ENCODE measurements at places on chromosomes 2 and 18.

GRCh38 chr2:171763602-171764001 is 76.3 kb downstream of the DYNC1I2 start:
- DNase-seq: no peak

DNA sequence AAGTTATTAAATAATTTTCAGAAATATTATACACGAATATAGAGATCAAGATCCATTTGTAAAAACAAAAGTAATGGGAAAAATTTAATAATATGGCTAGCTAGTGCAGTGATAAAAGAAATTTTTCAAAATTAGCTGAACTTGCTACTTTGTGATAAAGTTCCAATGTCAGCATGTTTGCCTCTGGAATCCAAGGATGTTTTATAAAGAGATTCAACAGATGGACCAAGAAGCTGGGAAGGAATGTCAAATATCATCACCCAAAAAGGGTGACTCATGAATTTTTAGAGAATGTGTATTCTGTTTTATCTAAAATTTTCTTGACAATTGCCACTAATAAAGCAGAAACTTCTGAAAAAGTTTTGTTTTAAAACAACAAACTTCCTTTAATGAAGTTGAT is 95.3 kb downstream of the FSIP2 start:
- DNase-seq: no peak

- DNase-seq: peak; percentile 86
Observed at GRCh38 chr2:12507295-12507694, 209.4 kb upstream of the TRIB2 start.

GRCh38 chr18:79637921-79638909 is 41.4 kb upstream of the CTDP1 start:
- no peak for DNase-seq

- no peak for DNase-seq
Observed at GRCh38 chr18:32060026-32060425, 31.6 kb upstream of the RNF138 start.

- no peak for DNase-seq
Observed at GRCh38 chr2:27435628-27436027, 6.6 kb upstream of the KRTCAP3 start.

DNA sequence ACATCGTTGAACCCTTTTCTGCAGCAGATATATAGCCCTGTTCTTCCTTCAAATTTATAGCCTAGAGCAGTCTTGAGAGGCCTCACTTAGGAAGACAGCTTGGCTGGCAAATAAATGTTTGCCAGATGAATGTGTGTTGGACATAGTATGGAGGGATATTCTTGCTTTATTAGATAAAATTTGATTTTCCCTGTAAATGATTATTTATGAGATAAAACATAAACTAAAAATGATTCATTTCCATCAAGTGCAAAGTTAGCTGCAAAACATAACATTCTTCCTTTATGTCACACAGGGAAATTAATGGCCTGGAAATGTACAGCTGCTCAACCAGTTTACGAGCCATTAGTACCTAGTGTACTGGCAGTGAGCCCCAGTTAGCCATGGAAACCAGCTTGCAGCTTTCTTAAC is 82.5 kb downstream of the LIMS1 start:
- DNase-seq: no peak

DNA sequence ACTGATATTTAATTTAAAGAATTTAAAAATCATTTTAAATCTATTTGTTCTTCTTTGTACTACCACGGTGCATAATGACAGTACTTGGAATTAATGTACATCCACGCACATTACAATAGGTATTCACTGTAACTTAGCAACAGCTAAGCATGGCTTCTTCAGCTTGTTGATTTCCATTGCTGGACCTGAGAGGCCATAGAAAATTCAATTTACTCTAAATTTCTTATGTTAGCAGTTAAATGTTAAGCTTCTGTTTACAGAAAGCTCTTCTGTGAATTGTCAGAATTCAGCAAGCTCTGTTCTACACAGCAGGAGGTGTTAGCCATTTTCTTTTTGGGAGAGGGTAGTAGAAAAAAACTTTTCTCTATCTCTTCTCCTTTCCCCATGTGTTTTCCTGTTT is 1149.3 kb upstream of the CDH2 start:
- no peak for DNase-seq

GRCh38 chr2:66430505-66431273 is 4.2 kb upstream of the MEIS1 start:
- no peak for DNase-seq

DNA sequence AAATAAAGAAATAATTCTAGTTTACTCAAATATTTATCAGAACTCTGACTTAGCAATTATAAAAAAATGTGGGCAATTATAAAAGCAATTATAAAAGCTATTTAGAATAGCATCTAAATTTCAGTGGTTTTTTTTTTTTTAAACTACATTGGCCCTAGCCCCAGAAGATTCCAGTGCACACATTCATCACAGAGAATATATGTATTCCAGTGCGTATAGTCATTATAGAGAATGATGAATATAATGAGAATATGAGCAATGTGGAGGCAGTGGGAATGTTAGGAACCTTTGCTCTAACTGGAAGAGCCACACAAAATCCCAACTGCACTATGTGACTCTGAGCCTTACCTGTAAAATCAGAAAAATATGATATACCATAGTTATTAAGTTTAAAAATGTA is 10.5 kb downstream of the MAP3K2 start:
- DNase-seq: no peak

- DNase-seq: no peak
Observed at GRCh38 chr2:171310889-171311288, 122.9 kb downstream of the METTL8 start.

- DNase-seq: no peak
Observed at GRCh38 chr18:77366720-77367641, 117.3 kb downstream of the GALR1 start.

DNA sequence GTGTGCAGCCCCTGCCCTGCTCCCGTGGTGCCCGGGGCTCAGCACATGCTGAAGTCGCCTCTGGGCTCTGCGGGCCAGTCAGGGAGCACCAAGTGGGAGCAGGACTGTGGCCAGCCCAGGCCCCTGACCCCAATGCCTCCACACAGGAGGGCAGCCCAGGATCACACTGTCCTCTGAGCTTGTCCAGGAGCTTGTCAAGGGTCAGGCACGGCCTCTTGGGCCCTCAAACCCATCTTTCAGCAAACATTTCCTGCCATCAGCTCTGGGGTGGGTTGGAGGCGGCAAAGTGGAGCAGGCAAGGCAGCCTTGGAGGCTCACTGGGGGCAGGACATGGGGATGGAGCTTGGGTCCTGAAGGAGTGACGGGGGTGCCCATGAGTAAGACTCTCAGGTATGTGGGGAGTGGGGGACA is 10.3 kb downstream of the SNED1 start:
- DNase-seq: no peak

DNA sequence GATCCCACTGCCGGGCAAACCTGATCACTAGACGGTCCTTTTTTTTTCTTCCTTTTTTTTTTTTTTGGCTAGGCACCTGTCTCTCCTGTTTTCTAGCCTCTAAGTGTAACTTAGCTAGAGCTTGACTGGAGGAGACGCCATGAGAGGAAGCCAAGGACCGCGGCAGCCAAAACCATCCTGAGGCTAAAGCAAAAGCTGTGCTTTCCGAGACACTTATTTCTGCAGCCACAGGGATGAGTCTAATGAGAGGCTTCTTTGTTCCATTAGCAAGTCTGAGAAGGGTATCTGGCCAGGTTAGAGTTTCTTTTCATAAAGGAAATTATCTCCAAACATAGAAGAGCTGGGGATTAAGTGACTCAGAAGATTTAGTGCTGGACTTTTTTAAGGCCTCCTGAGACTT is 7.3 kb upstream of the CXCR4 start:
- no peak for DNase-seq

DNA sequence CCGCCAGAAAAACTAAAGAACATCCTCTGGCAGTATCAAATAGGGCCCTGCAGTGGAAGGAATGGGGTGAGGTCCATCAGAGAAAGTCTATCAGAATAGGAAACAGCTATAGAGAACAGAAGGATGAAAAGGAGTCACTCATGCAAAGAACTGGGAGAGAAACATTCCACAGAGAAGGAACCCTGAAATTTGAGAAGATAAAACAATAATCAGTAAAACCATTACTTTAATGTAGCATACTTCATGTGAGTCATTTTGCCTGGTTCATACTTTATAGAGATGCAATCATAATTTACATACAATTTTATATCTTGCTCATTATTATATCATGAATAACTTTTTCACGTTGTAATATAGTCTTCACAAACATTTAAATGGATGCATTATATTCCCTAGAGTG is 402.2 kb downstream of the NCKAP5 start:
- DNase-seq: no peak

DNA sequence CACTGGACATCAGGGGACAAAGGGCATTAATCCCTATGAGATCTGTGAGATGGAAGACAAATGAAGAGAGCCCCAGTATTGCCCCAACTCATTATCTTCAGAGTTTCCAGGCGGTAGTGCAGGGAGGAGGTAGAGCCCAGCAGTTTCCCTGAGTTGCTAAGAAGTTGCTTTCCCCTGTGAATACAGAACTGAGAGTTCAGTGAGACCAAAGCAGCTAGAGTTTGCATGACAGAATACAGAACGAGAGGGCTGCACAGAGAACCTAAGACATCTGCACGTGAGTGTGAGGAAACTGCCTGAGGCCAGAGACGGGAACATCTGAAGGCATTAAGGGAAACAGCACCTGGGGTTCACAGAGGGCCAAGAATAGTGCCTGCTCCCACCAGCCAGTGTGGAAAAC is 18.1 kb upstream of the PGAP1 start:
- no peak for DNase-seq

GRCh38 chr2:60079562-60079961 is 473.9 kb downstream of the BCL11A start:
- no peak for DNase-seq

GRCh38 chr2:102581911-102582310 is 37.4 kb upstream of the SLC9A2 start:
- no peak for DNase-seq

GRCh38 chr18:212780-213179 is 54.4 kb downstream of the USP14 start:
- DNase-seq: no peak

GRCh38 chr2:239401881-239402233 is 1.0 kb upstream of the HDAC4 start:
- DNase-seq: peak; percentile 74

- no peak for DNase-seq
Observed at GRCh38 chr2:41579806-41580205, 468.0 kb upstream of the PKDCC start.

DNA sequence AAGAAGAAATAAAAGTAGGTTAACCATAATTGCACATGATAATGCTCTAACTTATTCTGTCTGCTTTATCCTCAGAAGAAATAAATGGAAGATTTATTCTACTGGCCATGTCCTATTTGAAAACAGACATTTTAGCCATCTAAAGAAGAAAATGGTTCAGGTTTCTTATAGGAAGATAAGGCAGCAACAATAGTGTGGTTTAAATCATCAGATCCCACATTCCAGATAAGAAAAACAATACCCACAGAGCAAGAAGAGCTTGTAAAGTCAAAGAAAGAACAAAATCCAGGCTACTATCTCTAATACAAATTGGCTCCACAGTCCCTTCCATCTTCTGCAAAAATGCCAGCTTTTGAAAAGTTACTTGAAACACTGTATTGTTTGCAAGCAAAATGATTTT is 49.3 kb downstream of the L3MBTL4 start:
- no peak for DNase-seq

DNA sequence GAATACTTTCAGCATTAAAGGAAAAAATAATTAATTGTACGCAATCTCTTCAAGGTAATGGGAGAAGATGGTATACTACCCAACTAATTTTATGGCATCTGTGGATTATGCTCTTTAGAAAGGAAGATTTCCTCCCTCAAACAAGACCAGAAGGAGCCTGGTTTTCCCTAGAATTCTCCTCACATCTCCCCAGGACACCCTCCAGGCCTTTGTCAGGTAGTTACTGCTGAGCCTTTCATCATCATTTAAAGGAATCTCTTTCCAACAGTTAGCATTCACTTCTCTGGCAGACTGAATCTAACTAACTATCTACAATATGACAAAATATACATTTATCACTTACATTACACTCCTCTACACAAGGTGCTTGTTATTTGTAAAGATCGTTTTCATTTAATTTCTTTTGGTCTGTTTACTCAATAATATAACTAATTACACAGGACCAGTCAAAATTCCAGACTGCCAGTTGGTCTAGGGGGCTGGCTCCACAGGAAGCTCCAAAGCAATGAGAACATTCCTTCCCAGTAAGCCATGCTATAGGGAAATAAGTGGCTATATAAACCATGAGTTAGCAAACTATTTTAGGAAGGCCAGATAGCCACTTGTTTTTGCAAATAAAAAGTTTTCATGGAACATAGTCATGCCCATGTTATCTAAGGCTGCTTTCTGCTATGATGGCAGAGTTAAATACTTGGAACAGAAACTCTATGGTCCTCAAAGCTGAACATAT is 19.1 kb downstream of the ZNF24 start:
- DNase-seq: no peak

GRCh38 chr18:50695431-50696176 is 124.2 kb downstream of the MRO start:
- DNase-seq: no peak

DNA sequence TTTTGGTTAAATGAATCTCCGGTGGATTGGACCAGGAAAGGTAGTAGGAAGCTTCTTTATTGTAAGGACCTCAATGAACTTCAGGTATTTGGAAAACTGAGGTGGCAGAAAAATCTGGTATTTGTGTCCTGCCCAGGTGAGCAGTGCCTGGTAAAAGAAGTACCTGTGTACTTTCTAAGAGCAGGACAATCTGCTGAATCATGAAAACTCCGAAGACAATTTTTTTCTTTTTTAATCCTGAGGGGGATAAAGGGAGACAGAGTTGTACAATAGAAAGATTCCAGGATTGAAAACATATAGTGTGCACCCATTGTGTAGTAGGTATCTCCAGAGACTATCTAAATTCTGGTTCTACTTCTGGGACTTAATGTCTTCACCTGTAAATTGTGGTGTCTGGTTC is 191.8 kb upstream of the SPOPL start:
- DNase-seq: no peak

DNA sequence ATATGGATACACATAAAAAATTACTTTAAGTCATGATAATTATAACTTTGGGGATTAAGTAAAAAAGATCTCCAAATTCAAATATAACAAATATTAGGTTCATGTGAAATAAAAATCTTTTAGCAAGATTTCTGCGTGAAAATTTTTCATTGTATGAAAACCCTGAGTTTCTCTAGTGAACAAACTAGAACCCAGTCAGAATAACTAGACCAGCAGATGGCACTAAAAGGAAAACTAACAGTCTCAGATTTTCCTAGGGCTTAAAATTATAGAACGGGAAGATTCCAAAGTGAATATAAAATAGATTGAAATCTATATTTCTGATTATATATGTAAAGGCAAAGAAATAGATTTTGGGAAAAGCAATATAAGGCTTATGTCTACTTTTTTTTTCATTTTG is 43.3 kb downstream of the TMEM200C start:
- no peak for DNase-seq

GRCh38 chr2:102187496-102188150 is 800 bp downstream of the IL1RL2 start:
- peak; percentile 74 for DNase-seq

GRCh38 chr2:62424899-62425298 is 81.1 kb downstream of the TMEM17 start:
- DNase-seq: no peak

- DNase-seq: no peak
Observed at GRCh38 chr2:132937629-132938028, 267.6 kb upstream of the LYPD1 start.

Measured in stimulated activated CD4-positive, alpha-beta T cell treated with anti-CD3 and anti-CD28 coated beads, Interleukin-15, amount 100 ng/mL, for 24 hours (primary cell).